ENCODE measurements at places on chromosomes 5 and 9. TPM values are rescaled to one million over a fixed set of nuclear protein-coding genes. Genes with fewer than 3 reads are reported as not detected.

DNA sequence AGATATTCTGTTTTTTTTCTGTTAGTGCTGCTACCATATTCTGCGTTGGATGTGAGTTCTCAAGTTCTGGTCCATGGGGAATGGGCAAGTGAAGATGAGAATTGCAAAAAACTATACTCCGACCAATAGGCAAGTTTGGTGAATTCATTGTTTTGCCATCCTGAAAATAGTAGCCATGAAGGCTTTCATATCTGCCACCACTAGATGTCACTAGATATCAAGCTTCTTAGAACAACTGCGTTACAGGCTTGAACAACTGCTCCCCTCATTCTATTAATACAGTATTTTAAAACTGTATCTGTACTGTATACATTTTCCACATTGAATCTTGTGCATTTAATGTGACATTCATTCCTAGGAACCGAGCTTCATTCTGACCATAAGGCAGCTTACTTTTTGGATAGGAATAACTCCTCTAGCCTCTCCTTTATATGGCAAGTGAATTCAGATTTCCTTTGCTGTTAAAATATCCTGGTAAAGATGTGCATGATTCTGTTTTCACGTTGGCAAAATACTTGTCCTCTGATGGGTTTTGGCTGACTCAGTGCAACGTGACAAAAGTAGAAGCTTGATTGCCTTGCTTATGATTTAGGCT is 163.6 kb downstream of the SREK1 start:
- peak; percentile 47 for DNase-seq

- no peak for DNase-seq
Observed at GRCh38 chr5:137148159-137148558, 351.0 kb downstream of the SPOCK1 start.

DNA sequence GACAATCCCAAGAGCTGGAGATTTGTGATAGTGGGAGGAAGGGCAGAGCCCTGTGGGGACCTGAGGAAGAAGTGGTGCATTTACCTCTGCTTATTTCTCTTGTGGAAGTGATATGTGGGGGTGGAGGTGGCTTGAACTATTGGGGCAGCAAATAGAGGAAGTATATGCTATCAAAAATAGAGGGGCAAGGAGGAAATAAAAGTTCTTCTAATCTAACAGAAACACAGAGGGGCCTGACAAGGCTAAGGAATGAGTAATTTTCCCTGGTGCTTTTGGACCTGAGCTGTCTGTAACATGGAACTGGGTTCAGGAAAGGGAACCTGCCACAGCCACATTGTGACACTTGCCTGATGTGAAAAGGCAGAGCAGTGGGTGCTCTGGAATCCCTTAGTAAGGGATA is 378.6 kb upstream of the KLF4 start:
- DNase-seq, result no peak

GRCh38 chr5:179194941-179195381 is 134.8 kb downstream of the ZNF354C start:
- no peak for DNase-seq

- no peak for DNase-seq
Observed at GRCh38 chr9:77024776-77025545, 5.5 kb downstream of the FOXB2 start.

GRCh38 chr5:54876-55569 is 36.9 kb upstream of the PLEKHG4B start:
- no peak for DNase-seq

DNA sequence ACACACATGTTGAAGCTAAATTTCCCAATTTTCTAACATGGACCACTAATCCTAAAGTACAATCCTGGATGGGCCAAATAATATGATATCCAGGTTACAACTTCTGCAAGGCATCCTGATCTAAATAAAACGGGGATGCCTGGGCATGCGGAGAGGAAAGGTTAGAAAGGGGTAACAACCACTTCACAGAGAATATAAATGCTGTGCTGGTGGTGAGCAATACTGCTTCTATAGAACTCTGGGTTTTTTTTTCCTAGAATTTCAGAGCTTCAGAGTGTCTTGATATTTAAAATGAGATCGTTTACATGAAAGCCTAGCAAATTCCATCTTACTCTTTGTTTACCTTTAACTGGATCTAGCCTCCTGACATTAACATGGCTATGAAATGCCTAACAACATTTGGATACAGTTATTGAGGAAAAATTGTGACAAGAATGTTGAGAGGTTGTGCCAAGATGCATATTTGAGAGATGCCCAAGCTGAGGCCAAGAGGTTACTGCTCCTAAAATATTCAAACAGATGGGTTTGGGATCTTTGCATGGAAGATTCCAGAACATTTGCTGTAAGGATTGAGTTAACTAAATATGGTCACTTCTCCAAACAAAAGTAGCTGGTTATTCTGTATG is 22.4 kb downstream of the TNFAIP8 start:
- DNase-seq, result no peak

GRCh38 chr5:56525113-56525512 is 290.2 kb upstream of the MAP3K1 start:
- no peak for DNase-seq

DNA sequence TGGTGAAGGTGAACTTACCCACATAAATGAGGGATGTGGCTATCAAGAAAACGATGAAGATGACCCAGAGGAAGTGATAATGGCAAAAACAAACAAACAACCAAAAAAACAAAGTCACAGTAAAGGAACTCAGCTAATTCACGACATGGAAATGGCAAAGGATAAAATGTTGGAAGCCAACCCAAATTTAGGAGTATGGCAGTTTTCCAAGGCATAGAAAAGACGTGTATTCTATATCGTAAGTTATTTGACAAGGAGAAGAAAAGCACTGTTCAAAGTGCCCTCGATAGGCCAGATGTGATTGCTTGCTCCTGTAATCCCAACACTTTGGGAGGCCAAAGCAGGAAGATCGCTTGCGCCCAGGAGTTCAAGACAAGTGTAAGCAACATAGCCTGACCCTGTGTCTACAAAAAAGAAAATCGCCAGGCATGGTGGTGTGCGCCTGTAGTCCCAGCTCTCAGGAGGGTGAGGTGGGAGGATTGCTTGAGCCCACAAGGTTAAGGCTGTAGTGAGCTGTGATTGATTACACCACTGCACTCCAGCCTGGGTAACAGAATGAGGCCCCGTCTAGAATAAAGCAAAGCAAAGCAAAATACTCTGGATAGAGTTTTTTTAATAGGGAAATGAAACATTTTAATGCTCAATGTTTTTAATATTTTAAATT is 138.0 kb downstream of the SMARCA2 start:
- no peak for DNase-seq

DNA sequence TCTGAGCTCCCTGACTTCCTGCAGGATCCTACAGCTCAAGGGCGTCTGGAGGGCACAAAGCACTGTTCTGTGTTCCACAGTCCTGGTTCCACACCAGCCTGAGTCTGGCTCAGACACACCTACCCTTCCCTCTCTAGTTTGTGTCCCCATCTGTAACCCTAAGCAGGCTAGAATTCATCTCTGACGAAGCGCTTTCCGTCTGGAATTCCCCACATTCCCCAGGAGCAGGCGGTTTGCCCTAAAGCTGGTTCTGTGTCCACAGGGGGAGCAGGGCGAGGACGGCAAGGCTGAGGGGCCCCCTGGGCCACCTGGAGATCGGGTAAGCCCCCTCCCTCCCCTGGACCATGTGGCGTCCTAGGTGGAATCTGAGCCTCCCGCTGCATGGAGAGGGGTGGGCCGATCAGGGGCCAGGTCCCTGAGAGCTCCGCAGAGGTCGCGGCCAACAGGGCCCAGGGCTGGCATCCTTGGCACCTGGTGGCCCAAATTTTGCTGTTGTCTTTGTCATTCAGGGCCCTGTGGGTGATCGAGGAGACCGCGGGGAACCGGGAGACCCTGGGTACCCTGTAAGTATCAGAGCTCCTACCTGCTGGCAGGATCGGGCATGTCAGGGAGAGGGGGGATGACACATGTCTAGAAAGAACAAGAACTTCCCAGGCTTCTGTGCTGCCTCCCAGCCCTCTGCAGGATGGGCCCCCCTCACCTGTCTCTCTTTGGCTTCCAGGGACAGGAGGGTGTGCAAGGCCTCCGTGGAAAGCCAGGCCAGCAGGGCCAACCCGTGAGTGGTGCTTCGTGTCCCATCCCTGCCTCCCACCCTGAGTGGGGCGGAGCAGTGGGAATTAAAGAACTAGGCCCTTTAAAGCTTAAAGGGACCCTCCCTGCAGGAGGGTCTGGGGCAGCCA is 34.5 kb upstream of the ORM1 start:
- no peak for DNase-seq

GRCh38 chr5:56166671-56167385 is 66.3 kb downstream of the ANKRD55 start:
- no peak for DNase-seq

- no peak for DNase-seq
Observed at GRCh38 chr5:65334077-65334476, 147.6 kb downstream of the ADAMTS6 start.

DNA sequence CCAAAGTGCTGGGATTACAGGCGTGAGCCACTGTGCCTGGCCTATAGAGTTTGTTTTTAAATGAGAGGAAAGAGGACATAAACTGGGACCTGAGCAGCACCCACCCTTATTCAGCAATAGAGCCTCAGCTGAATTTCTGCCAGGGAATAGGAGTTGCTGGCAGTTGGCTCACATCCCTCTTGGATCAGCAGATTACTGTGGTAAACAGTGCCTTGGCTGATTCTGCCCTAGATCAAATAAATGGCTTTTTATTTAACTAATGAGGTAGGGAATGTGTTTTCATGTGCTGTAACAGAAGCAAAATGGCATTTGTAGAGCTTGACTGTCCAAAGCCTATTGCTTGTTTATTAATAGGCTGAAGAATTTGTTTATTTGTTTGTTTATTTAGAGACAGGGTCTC is 2.1 kb downstream of the ARHGEF37 start:
- DNase-seq, result peak; percentile 33

DNA sequence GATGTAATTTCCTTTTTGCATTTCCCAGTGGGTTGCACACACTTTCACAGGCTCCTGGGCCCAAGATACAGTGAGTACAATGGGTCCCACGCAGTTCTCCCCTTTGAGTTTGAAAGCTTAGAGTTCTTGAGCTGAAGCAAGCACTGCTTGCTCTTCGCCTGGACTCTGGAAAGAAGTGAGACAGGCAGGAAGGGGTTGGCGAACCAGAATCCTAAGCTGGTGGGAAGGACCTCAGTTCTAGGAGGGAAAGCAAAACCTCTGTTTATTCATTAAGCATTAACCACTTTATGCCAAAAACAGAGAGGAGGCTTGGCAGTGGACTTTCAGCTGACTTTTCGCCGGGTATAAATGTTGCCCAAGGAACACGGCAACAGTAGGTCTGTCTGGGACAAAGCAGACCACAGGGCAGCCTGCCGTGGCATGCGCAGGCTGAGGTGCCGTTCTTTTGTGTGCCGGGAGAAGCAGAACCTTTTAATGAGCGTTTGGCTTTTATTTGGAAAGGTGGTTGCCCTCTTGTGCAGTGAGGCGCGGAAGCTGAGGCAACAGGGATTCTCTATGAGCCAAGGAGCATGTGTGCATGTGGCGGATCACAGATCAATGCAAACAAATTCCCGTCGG is 239.9 kb upstream of the PANK3 start:
- DNase-seq, result no peak

DNA sequence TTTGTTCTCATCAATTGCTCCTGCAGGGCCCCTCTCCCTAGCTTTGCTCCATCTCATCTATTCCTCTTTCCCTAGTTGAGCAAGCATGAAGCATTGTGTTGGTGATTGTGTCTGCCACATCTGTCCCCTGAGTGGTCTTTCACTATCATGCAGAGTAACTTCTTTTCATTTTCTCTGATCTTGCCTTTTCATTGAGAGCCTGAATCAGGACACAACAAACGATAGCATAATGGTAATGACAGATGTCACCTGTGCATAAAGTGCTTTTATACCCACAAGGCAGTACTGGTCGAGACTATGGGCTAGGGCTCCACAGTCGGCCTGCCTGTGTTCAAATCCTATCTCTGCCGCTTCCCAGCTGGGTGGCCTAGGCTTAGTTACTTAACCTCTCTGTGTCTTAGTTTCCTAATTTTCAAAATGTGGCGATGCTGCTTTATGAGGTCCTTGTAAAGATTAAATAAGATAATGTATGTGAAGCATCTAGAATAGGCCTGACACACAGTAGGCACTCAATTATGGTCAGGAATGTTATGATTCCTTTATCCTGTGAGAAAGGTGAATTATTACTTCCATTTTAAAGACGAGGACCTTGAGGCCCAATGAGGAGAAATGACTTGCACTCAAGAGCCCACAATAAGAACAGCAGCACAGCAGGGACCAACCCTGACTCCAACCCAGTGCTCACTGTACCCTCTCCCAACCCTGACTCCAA is 137.1 kb upstream of the ZNF618 start:
- no peak for DNase-seq

GRCh38 chr5:38557308-38557710 is 863 bp upstream of the LIFR start:
- no peak for DNase-seq

DNA sequence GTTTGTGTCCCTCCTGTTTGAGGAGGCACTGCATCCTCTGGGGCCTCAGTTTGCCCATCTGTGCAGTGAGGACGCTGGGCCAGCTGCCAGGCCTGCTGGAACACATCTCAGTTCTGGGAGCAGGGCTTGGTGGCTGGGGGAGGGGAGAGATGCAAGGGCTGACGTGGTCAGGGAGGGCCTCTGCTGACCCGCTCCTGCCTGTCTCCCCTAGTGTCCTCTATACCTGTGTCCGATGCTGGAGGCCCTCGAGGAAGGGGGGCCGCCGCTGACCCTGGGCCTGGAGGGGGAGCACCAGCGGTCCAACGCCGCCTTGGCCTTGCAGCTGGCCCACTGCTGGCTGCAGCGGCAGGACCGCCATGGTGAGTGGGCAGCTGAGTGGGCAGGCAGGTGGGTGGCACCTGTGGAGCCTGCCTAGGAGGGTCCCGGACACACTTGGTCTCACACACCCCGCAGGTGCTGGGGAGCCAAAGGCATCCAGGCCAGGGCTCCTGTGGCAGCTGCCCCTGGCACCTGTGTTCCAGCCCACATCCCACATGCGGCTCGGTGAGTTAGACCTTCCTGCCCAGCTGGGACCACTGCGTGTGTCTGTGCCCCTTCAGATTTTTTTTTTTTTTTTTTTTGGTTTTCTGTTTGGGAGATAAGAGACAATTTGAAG is 5.8 kb downstream of the FPGS start:
- DNase-seq, result no peak

GRCh38 chr9:134778841-134779411 is 101.7 kb upstream of the FCN2 start:
- DNase-seq, result peak; percentile 41

DNA sequence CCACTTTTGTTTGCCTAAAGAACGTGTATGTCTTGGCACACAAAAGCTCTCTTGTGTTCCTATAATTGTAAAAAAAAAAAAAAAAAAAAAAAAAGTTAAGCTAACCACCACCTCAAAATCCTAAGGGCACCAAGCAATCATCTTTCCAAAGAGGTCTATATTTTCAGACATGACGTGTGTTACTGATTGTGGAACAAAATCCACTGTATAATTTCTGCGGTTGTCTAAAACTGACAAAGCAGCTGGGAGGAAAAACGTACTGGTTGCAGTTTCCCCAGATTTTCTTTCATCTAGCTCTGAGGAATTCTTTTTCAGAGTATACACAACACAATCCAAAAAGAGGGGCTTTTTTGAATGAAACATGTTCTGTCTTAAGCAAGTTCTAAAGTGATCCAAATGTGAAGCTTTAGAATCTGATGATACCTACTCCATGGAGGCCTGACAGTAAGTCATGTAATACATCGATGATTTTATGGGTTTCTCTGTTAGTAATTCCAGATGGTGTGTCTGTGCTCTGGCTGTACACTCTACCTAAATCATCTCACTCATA is 375.6 kb upstream of the NUDT12 start:
- DNase-seq, result no peak

Gene IFNE
- total RNA-seq, result under 0.01 TPM

Gene CDK7
- 51.8 TPM for total RNA-seq

Gene GAS1
- 18.3 TPM for total RNA-seq

Gene CCDC192
- not detected for total RNA-seq

Gene GNA14
- 1.6 TPM for total RNA-seq

Gene GRM6
- total RNA-seq, result under 0.01 TPM

Gene STKLD1
- 1.2 TPM for total RNA-seq

Gene MYORG
- 2.4 TPM for total RNA-seq

Gene HMCN2
- total RNA-seq, result under 0.01 TPM
